Heart right ventricle (tissue), 16 donors: ENCODE measurements at places on chromosomes 3 and 15.
A peak's percentile ranks its signal among the peaks of the same experiment; 100 is the strongest.

DNA sequence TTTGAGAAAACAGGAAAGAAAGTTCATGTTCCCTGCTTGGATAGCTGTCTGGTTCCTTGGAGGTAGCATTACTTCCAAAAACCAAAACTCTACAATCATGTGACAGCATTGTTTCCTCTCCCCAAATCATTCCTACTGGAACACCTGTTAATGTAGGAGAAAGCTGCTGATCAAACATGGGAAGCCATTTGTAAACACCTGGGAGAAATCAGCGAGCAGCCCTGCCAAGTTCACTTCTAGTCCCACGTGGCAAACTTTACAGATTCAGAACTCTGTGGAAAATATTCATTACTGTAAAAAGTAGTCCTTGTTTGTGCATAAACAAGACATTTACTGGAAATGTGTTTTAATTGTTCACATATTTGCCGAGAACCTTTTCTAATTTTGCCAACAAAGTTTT lies 275.5 kb upstream of the AZI2 start:
- DNase-seq = no peak

- no peak for DNase-seq
Measured at GRCh38 chr3:128435058-128435457, 31.6 kb downstream of the DNAJB8 start.

GRCh38 chr15:34625007-34625406 lies 41.6 kb upstream of the GOLGA8B start:
- DNase-seq = no peak

DNA sequence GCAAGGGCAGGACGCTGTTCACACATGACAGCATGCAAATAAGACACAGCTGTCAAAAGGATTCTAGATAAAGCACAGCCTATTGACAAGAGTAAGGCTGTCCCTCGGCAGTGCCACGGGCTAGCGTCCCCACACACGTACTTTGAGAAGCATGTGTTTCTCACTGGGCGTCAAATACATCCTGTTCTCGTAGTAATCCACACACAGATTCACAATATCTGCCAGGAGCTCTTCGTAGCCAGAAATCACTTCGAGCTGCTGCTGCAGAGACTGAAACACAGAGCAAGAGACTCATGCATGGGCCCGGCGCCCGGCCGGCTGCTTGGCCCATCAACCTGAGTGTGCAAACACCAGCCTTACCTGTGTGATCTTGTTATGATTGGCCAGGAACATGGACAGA lies 41.1 kb downstream of the CYFIP1 start:
- DNase-seq = no peak

DNA sequence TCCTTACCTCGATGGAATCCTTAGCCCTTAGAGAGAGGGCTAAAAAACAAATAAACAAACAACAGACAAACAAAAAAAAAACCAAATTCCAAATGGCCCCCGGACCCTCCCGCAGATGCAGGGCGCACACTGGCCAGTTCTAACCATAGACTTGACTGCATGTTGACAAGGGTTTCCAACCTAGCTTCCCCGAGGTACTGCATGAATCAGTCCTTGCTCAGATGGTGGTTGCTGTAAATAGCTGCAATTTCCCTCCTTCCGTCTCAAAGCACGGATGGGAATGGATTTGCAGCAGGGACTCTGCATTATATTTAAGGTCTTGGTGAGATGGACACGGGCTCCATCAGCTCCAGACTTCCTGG lies 162.8 kb downstream of the CD47 start:
- DNase-seq = no peak

GRCh38 chr3:37620071-37620635 lies 241.5 kb upstream of the CTDSPL start:
- no peak for DNase-seq

DNA sequence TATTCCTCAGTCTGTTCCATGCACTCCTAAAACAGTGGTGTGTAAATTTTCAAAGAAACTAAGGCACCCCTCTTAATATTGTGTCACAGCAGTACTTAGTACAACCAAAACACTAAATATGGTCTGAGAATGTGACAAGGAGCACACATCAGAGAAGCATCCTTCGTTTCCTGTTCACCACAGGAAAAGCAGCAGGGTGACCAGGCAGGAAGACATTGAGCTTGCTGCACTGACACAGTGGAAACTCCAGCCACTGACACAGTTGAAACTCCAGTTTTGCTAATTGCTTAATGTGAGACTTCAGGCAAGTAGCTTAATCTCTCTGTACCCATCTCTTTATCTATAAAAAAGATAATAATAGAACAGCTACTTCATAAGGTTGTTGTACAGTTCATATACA lies 353.0 kb upstream of the RORA start:
- no peak for DNase-seq

DNA sequence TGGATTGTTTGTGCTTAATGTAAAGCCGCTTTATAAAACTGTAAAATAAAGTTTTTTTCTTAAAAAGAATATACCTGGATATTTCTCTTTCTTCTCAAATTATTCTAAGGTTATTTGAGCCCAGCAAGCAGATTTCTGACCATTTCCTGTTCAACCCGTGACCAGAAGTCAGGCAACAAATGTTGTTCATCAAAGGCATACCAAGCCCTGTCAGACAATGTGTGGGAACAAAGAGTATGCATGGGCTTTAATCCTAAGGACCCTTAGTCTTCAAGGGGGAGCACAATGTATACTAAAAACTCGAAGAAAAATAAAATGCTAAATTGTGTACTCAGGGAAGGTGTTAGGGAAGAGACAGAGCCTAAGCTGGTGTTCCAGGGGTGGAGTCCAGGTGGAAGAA lies 26.6 kb upstream of the PAQR5 start:
- no peak for DNase-seq

DNA sequence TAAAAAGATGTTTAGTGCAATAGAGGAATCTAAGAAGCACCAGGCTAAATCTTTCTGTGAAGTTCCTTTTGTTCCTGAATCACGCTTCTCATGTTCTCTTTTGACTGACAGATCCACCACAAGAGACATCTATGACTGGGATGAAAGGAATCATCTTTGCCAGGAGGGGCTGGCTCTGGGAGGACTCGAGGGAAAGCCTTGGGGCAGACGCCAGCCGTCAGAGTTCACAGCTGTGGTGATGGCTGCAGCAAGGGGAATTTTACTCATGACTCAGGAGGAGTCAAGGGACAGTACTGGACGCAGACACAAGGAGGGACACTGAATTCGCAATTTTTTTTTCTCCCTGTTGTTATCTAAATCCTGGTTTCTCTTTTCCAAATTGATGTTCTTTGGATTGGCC lies 38.7 kb downstream of the C3orf38 start:
- DNase-seq = peak; percentile 36

DNA sequence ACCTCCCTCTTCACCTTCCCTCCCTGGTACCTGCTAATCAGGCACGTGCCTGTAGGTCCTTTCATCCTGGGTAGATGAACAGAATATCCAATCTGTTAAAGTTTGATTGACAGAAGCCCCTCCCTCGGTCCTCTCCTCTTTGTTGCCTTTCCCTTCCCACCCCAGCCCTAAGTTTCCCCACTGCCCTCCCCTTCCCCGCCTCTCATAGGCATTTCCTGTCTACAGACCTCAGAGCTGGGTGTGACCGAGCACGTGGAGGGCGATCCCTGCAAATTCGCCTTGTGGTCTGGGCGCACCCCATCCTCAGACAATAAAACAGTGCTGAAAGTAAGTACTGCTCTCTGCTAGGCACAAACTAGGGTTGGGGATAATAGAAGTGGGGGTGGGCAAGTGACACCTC lies 239.2 kb upstream of the UMPS start:
- no peak for DNase-seq

DNA sequence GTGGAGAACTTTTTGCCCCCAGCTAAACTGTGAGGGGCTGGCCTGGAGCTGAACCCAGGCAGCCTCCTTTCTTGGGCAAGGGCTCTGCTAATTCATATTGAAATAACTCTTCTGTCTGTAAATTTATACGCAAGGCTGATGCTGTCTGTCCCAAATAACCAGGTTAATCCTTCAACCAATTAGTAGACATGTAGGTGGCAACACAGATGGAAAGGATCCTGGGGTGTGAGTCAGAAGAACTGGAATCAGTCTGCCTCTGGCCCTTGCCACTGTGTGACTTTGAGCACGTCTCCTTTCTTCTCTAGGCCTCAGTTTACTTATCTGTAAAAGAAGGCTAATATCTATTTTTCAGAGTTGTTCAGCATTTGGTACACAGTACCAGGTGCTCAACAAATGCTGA lies 48.3 kb upstream of the IREB2 start:
- DNase-seq = no peak

DNA sequence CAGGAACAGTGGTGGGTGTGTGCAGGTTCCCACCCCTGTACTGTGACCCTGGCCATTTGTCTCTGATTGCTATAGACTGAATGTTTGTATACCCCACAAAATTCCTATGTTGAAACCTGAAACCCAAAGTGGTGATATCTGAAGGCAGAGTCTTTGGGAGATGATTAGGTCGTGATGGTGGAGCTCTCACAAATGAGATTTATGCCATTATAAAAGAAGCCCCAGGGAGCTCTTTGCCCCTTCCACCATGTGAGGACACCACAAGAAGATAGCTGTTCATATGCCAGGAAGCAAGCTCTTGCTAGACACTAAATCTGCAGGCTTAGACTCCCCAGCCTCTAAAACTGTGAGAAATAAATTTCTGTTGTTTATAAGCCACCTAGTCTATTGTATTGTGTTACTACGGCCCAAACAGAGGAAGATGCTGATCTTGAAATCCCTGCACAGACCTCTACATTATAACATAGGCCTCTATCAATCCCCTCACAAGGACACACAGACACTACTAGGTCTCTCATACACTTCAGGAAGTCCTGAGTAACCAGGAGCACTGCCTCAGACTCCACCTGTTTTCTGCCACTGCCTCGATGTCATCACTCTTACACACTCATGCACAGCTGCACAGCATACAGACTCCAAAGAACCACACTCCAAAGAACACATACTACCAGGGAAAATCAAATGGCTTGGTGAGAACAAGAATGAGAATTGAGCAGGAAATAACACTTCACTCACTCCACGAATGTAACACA lies 14.7 kb downstream of the IGSF11 start:
- DNase-seq = no peak

DNA sequence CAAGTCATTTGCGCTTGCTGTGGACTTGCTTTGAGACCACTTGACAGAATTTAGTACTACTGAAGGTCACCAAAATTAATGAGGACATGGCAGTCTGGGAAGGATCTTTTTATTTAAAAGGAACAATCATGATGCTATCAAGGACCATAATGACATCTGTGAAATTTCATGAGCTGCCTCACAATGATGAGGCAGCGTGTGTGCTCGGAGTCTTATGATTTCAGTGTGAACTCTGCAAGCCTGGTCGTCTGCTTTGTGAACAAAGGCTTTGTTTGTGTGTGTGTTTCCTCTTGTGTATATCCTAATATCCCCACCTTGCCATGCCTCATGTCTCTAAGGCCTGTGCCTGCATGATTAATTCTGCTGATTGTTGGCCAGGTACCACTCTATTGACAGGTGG lies 46.7 kb downstream of the RAD54L2 start:
- DNase-seq = no peak

- DNase-seq = peak; percentile 34
Measured at GRCh38 chr3:107710851-107711250, 188.1 kb downstream of the BBX start.
